ENCODE measurements at places on chromosomes 13 and 19.
A peak's percentile ranks its signal among the peaks of the same experiment; 100 is the strongest.

DNA sequence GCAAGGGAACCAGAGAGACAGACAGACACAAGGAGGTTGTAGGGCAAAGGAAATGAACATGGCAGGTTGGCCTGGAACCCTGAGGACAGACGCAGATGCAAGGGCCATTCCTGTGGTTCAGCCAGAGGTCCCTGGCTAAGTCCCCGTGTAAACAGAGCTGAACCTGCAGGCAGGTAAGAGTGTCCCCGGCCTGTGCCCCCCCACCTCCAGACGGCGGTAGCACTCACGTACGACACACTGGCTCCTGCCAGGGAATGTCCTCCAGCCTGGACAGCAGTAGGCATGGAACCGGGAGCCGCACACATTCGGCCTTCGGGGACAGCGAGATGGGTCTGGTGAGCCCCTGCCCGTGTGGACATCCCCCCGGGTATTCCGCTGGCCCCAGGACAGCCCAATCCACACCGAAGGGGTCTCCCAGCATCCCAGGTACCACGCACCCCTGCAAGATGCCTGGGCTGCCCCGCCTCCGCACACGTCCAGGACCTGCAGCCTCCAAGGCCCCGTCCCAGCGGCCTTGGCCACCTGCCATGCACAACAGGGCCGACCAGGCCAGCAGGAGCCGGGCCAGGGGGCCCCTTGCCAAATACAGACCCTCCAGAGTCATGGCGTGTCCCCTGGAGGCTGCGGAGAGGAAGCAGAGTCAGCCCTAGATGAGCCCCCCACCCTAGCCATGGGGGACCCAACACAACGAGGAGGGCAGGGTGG is 2.4 kb downstream of the FBN3 start:
- no peak for ATAC-seq

GRCh38 chr19:40659566-40659965 is 30.9 kb downstream of the NUMBL start:
- no peak for ATAC-seq

GRCh38 chr13:96858133-96858826 is 136.0 kb downstream of the OXGR1 start:
- no peak for ATAC-seq

DNA sequence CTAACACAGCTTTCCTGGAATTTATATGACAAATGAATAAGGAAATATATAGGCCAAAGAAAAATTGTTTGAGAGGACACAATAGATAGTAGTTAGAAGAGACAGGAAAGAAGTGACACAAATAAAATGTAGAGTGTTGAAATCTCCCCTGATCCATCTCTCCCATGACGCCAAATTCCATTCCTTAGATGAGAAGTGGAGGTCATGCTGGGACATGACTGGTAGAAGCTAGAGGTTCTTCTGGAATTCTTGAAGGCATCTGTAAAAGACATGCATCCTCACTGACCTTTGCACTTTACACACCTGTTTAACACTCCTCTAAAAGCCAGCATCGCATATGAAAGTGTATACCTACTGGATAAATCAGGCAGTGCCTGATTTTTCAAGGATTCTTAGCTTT is 67.8 kb downstream of the DGKH start:
- no peak for ATAC-seq

GRCh38 chr19:7645163-7645562 is 8.3 kb downstream of the STXBP2 start:
- no peak for ATAC-seq

GRCh38 chr19:49691243-49692146 is 579 bp downstream of the CPT1C start:
- peak; percentile 34 for ATAC-seq

- ATAC-seq = no peak
Measured at GRCh38 chr13:86906127-86906874, 764.9 kb upstream of the SLITRK5 start.

DNA sequence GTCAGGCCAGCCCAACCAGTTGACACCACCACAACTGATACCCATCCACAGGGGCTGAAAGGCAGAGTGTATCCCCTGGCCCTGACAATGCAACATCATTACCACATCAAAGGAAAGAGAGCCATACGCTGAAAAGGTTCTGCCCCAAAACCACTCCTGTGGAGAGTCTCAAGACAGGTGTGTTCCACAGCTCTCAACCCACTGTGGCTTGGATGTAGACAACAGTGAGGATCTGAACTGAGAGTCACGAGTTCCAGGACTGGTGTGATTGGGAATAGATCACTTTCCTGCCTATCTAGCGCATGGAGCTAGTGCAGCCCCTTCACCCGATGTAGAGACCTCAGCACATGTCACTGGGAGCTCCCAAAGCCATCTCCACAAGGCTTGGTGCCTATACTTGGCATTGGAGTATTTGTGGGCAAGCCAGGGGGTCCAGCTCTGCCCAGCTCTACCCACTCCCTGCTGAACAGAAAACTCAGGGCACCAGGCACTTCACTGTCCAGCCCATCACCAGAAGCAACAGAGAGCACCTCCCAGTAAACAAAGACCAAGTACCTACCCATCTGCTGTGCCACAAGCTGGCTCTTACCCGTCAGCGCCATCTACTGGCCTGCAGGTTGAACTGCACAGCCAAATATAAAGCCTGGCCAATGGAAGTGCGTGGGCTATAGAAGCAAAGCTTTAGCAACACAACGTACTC is 579.5 kb downstream of the UQCRFS1 start:
- ATAC-seq = no peak

- ATAC-seq = no peak
Measured at GRCh38 chr19:56751078-56751489, 79.5 kb upstream of the ZNF835 start.

- ATAC-seq = no peak
Measured at GRCh38 chr19:5642204-5642603, 19.3 kb downstream of the SAFB start.

DNA sequence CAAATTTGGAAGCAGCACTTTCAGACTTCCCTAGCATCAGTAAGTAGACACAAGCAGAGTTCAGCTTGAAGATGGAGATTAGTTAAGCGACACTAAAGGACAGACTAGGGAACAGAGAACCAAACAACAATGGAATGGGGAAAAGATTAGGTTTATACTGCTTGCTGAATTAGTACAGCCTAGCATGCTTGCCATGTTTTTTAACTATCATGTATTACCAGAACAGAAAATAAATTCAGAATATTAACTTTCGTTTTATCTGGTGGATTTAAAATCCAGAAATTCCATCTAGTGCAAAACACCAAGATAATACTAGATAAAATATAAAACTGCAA is 451.5 kb upstream of the SLC10A2 start:
- ATAC-seq = no peak

GRCh38 chr13:110305544-110305943 is 1.4 kb downstream of the COL4A1 start:
- ATAC-seq = no peak

DNA sequence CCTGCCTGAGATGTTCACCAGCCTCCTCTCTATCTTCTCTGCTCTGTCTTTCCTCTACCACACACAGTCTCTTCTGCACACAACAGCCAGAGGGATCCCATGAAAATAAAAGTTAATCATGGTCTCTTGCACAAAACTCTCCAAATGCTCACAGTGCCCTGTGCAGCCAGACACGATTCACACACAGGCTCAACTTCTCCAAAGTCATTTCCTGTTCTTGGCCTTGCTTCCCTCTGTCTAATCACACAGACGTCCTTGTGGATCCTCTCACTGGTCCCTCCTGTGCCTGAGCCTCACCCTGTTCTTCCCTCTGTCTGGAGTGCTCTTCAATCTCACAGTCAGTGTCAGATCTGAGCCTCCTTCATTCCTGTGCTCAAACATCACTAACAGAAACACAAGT is 7.8 kb downstream of the SIGLEC12 start:
- no peak for ATAC-seq

DNA sequence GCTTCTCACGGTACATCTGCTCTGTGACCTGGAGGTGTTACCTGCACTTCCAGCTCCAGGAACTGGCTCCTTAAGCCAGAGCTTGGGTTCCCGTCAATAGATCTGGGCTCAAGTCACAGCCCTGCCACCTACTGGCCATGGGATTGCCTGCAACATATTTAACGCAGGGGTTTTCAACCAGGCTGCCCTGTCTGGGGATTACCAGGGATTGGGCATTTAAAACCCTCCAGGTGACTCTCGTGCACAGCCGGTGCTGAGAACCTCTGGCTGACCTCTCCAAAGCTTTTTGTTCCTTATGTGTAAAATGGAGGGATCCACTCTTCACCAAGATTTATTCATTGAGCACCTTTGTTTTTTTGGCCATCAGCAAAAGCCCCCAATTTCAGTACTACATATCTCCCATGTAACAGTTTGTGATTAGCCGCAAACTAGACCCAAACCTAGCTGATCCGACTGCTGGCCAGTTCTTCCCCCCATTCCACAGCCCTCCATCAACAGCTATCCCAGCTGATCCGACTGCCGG is 76.6 kb upstream of the STK24 start:
- peak; percentile 84 for ATAC-seq

GRCh38 chr19:8615813-8616596 is 5.5 kb upstream of the ADAMTS10 start:
- no peak for ATAC-seq

DNA sequence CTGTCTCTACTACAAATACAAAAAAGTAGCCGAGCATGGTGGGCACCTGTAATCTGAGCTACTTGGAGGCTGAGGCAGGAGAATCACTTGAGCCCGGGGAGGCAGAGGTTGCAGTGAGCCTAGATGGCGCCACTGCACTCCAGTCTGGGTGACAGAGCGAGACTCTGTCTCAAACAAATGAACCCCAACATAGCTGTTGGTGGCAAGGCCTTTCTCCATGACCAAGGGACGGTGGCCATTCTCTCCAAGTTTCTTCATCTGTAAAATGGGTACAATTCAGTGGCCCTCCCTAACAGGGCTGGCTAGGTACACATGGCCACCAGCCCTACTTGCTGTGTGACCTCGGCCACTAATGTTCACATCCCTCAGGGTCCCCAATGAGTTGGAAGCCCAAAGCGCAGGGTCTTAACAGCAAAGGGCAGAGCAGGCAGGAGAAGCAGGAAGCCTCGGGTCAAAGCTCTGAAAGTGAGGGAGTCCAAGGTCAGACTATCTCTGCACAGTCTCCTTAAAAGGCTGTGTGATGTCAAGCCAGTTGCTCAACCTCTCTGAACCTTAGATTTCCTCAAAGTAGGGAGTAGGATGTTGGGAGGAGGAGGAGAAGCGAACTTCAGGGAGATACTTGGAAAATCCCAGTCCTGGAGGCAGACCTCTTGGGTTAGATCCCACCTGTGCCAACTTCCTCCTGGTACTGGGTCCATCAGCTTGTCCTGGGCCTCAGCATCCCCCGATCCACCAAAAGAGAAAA is 2.7 kb downstream of the JUND start:
- no peak for ATAC-seq

DNA sequence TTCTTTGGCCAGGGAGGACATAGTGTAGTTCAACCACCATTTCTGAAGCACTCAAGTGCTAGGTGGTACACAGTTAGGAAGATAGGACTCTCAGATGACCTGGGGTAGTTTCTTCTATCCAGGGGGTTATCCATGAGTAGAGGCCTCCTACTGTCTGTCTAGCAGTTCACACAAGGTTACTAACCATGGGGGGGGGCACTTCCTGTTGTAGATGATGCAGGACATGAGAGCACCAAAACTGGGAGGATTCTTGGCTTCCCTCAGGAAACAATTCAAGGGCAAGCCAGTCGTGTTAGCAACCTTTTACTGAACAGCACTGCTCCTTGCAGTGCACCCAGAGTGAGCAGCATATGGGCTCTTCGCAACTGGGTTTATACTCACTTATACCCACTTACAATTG is 8.9 kb upstream of the TPP2 start:
- ATAC-seq = no peak

DNA sequence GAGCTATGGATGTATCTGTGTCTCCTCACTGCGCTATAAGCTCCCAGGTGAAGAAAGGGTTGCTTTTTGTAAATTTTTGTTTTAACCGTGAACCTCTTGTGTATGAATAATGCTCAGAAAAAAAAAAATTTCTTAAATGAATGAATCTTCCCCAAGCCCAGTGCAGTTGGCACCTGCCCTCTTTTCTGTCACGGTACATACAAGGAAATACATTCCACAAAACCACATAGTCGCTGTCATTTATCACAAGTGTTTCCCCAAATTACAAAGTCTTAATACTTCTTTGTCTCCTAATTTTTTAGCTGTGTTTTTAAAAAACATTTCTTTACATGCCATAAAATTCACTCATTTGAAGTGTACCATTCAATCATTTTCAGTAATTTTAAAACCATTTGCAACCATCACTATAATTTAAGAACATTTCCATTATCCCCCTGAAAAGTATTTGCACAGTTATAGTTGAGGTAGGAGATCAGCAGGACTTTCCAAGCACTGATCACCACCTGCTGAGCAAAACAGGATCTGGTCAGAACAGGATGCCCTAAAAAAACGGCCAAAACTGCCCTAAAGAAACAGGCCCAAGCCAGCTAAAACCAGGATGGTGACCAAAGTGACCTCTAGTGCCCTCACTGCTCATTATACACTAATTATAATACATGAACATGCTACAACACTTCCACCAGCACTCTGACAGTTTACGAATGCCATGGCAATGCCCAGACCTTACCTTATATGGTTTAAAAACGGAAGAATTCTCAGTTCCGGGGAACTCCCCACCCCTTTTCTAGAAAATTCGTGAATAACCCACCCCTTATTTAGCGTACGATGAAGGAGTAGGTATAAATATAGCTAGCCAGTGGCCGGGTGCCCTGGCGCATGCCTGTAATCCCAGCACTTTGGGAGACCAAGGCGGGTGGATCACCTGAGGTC is 1.3 kb upstream of the TEX30 start:
- ATAC-seq = no peak

DNA sequence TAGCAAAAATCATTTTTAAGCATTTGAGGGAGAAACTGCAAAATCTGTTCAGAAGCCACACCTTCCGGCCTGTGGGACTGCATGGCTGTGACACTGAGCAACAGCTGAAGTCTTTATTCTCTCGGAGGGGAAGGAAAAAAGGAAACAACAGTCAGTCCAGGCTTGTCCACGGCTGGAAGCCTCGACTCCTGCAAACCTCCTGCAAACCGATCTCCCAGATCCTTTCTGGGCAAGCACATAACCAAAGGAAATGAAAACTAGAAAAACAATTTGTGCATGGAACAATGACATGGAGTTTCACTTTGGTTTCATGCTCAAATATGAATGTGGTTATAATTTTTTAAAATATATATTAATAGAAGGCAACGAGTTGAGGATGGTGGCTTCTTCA is 1.0 kb downstream of the COL4A1 start:
- no peak for ATAC-seq

DNA sequence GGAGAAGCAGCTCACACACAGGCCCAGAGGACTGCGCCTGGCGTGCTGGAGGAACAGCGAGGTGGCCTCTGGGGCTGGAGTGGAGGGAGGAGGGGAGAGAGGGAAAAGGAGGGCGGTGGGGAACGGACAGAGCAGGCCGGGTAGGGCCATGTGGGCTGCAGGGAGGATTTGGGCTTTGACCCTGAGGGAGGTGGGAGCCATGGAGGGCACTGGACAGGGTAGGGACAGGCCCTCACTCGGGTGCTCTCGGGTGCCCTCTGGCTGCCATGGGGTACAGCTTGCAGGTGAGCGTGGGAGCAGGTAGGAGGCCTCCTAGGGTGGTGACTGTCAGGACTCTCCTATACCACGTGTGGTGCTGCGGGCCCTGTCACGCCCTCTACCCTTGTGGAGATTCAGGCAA is 22.8 kb downstream of the PLIN4 start:
- no peak for ATAC-seq

GRCh38 chr19:15249972-15250639 is 17.9 kb upstream of the EPHX3 start:
- no peak for ATAC-seq
